ENCODE measurements at places on chromosomes 6 and 20. TPM values are rescaled to one million over a fixed set of nuclear protein-coding genes. Genes with fewer than 3 reads are reported as not detected.

MATN4 gene
- not detected for total RNA-seq

SLC35B2 gene
- 150 TPM for total RNA-seq

ZNF334 gene
- 4.0 TPM for total RNA-seq

MCCD1 gene
- not detected for total RNA-seq

RFX6 gene
- total RNA-seq = not detected

OR2B6 gene
- not detected for total RNA-seq
